ENCODE measurements at places on chromosomes 6 and 20.

GRCh38 chr20:12984863-12985262 is 23.9 kb upstream of the SPTLC3 start:
- no peak for DNase-seq

DNA sequence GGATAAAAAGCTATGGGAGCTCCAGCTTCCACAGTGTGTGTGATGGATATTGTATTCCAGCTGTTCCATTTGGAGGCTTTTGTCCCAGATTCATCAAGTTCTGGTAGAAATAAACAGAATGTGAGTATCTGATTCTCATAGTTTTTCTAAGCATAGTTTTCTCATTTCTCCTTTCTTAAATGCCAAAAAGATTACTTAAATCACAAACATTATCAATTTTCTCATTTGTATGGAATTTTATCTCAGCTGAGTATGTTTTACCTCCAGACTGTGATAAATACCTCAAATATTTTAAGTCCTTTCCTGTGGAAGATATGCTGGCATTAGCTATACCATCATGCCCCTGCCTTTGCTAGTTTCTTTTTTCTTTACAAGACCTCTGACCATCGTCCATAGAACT is 767.3 kb downstream of the TFAP2A start:
- no peak for DNase-seq

- DNase-seq: no peak
Measured at GRCh38 chr6:166036316-166037095, 131.1 kb downstream of the TBXT start.

- no peak for DNase-seq
Measured at GRCh38 chr20:20603339-20603990, 109.0 kb downstream of the RALGAPA2 start.

GRCh38 chr6:7219310-7219709 is 93.7 kb downstream of the SSR1 start:
- DNase-seq: no peak

DNA sequence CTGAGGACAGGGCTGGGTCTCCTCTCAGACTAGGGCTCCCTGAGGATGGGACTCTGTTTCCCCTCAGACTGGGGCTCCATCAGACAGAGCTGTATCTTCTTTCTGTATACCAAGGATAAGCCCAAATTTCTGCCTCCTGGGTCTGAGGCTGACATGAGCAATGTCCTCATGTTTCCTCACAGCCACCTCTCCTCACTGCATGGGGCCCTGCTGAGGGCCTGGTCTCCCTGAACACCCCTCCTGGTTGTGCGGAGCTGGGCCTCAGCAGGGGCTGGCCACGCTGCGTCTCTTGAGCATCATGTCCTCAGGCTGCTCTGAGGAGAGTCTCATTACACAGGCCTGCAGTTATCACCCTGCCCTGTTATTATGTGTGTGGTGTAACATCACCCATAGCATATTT is 144.6 kb downstream of the LRFN2 start:
- DNase-seq: no peak

GRCh38 chr6:5771211-5771610 is 235.5 kb downstream of the NRN1 start:
- no peak for DNase-seq

DNA sequence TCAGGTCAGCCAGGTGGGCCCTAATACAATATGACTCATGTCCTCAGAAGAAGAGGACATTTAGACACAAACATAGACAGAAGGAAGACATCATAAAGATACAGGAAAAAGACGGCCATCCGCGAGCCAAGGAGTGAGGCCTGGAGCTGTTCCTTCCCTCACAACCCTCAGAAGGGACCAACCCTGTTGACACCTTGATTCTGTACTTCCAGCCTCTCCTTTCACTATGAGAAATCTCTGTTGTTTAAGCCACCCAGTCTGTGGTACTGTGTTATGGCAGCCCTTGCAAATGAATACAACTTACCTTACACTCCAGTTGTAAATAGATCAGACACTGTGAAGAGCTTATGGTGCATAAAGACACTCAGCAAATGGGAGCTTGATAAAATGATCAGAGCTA is 199.7 kb downstream of the SAMD5 start:
- DNase-seq: no peak

DNA sequence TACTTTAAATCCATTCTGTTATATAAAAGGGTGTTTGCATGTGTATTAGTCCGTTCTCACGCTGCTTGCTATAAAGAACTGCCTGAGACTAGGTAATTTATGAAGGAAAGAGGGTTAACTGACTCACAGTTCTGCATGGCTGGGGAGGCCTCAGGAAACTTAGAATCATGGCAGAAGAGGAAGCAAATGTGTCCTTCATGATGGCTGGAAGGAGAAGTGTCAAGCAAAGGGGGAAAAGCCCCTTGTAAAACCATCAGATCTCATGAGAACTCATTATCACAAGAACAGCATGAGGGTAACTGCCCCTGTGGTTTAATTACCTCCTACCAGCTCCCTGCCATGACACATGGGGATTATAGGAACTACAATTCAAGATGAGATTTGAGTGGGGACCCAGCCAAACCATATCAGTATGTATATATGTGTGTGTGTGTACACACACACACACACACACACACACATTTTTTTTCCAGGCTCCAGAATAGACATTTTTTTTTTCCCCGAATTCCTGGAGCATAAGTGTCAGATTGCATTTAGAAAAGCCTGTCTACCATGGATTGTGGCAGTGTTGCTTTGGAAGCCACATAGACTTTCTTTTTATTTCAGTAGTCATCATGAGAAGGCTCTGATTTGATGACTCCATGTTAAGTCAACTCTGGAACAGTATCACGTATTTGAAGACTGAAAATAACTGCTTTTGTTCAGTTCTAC is 31.5 kb downstream of the KDM1B start:
- DNase-seq: no peak

DNA sequence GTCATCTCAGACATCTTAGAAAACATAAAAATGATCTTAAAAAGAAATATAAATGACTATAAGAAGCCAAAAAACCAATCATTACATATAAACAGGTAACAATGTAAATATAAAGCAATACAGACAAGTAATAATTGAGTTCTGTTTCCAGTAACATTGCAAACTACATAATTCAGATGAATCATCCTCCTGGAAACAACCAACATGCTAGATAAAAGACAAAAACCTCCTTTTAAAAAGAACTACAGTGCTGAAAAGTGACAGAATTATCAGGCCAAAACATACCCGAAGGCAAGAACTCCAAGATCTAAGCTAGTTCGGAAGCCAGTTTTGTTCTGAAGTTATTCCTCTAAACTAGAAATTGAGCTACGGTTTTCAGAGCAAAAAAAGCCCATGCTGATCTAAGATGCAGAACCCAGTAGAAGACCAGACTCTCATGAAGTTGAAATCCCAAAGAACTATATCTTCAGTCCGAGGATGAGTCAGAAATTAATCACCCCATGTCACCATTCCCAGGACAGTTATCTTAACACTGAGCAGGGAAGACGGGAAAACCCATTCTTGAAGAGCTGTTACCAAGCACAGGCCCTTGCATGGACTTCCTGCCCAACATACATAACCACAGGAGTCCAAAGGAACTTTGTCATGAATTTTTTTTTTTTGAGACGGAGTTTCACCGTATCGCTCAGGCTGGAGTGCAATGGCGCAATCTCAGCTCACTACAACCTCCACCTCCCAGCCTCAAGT is 9.8 kb downstream of the PGM3 start:
- DNase-seq: no peak

DNA sequence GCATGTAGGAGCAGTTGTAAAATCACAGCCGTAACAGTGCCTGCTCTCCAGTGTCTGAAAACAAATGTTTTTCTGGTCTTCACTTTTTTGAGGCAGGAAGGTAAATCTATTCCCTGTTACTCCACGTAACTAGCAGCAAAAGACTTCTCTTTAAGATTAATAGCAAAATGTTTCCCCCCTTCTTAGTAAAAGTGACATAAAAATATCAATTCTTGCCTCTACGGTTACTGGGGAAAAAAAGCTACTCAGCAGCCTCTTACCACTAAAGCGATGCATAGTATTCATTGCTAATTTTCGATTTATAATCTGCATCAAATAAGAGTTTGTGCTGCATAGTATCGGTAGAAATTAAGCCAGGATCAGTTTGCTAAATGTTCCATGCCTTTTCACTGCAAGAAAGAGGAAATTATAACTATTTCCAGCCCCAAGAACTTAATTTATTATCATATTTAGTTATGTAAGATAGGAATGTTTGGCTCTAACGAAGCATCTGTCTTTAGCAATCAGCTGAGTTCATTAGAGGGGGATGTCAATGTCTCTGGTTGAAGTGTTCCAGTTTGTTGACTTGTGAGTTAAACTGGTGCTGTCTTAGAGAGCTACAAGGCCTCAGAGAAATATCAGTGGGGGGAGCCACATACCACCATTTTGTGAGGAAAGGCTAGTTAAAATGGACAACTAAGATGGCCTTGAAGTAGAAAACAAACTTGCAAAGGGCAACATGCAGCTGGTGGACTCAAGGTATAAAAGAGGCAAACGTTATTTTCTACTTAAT is 617 bp upstream of the TSPYL1 start:
- no peak for DNase-seq

- no peak for DNase-seq
Measured at GRCh38 chr6:166341977-166342348, 382 bp downstream of the SFT2D1 start.

DNA sequence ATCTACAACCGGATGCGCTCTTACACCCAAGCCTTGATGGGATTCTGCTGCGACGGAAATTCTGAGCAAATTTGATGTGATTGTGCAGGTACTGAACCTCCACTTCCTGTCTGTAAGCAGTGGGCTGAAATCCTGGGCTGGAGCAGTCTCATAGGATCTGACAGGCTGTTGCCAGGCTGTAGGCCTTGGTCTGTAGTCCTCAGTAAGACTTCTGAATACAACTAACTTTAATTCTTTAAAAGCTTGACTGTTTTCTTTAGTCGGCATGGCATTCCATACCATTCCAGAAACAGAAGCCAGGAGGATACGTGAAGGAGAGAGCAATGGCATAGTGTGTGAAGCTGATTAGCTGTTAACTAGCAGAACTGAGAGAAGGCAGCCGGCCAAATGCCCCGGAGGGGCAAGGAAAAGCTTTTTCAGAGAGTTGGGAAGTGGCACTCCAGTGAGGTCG is 68.3 kb downstream of the ADTRP start:
- no peak for DNase-seq

DNA sequence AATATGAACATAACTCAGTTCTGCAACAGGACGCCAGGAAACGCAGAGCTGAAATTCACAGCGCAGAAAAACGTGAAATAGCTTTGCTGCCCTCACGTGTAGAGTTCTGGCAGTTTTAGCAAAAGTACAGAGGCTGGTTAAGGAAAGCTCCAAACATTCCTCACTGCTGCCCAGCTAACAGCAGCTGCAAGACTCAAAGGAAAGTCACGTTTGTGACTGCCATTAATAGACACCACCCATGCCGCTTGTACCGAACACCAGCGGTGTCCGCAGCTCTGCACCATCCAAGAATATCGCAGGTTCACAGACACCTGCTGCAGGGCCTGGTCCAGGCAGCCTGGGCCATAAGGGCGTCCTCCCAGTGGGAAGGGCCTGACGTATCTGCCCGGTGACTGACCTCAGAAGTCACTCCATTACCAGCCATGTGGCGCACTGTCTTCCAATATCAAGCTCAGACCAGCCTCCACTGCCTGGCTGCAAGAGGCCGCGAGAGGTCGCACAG is 61.4 kb downstream of the WDR27 start:
- DNase-seq: no peak

DNA sequence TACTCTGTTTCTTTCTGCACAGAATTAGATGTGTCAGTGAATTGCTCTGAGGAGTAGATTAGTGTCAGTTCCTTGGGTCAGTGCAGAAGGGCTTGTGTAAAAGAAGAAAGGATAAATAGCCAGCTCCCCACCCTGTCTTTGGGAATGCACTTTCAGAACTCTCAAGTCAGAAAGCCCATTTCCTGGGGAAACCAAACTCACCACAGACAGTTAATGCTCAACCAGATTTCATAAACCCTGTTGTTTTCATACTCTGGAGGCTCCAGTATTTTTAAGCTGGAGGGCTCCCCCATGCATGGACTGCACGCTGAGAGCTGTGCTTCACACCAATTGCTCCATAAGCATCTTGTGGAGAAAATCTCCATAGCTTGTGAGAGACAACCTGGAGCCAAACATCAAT is 449.7 kb downstream of the CDH26 start:
- DNase-seq: no peak

GRCh38 chr20:33656783-33657703 is 5.1 kb upstream of the C20orf144 start:
- no peak for DNase-seq

GRCh38 chr6:156848533-156848932 is 71.4 kb downstream of the ARID1B start:
- DNase-seq: no peak

DNA sequence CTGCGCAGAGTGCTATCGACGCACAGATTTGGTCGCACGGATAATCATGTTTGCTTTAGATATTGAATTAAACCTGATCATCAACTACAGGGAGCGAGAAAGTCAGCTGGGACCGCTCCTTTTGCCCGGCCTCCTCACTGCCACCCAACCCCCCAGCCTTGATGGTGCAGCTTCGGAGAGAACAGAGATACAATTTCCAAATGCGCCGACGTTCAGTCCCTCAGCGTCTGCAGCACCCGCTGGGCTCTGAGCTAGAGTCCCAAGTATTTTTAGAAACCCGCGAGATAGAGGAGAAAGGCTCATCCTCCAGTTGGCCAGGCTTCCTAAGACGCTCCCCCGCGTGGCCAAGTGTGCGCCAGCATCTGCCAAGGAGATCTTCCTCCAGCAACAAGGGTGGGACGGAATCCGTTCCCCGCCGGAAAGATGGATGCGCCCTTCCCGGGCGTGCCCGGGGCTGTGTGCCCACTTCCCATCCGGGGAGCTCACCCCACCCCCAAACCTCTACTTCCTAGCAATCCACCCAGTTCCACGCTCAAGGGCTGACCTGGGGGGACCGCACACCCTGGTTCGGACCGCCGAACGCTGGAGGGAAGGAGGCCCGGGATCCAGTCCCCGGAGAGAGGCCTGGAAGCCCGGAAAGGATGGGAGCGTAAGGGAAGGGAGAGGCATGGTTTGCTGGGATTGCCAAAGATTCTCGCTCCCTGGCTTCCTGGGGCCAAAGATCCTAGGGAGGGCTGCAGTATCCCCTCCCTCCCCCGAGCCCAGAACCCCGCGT is 4.1 kb downstream of the NKX2-2 start:
- DNase-seq: no peak

DNA sequence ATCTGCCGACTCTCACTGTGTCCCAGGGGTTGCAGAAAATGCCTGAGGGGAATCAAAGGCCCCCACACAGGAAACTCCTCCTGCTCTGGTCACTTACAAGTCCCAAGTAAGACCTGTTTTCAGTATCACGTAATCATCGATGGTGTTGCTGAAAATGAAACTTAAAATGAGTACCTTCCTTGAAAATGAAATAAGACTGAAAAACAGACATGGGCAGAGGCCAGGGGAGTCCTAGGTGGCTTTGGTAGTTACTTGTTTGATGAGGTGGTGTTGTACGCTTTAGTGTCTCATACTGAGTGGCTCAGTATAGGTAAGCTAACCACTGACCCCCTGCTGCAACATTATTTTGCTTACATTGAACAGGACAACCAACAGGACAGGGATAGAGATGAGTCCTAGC is 43.0 kb upstream of the SYNCRIP start:
- DNase-seq: no peak

Data from activated T-helper 9 cell treated with anti-CD3 and anti-CD28 coated beads, Interleukin-2, amount 50 U/mL, for 16 hours (primary cell).